ENCODE measurements at places on chromosomes 13 and 19.

DNA sequence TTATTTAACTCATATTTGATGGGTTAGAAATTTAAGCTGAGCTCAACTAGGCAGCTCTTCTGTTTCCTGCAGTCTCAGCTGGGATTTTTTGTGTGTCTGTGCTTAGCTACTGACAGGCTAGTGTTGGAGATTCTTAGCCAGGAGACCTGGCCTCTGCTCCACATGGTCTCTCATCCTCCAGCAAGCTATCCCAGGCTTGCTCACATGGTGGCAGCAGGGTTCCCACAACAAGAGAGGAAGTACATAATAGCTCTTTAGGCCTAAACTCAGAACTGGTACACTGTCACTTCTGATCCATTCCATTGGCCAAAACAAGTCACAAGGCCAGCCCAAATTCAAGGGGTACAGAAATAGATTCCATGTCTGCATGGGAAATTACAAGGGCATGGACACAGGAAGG lies 406.2 kb downstream of the SUCLA2 start:
- DNase-seq = no peak

- no peak for DNase-seq
Observed at GRCh38 chr13:114039471-114040141, 65.7 kb upstream of the C13orf46 start.

GRCh38 chr13:33743438-33744368 lies 74.2 kb upstream of the RFC3 start:
- no peak for DNase-seq

- no peak for DNase-seq
Observed at GRCh38 chr19:18710186-18710585, 26.7 kb downstream of the CRTC1 start.

DNA sequence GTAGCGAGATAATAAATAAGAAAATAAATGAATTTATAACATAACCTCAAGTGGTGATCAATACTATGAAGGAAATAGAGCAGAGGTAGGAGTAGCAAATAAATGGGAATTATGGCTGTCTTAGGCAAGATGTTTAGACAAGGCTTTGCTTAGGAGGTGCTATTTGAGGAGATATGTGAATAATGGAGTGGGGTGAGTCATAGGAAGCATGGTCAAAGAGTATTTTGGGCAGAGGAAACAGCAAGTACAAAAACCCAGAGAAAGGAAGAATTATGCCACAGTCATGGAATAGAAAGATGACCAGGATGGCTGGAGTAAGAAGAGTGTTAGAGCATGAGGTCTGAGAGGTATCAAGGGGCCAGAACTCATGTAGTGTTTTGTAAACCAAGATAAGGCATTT lies 33.6 kb upstream of the LPAR6 start:
- DNase-seq = no peak

DNA sequence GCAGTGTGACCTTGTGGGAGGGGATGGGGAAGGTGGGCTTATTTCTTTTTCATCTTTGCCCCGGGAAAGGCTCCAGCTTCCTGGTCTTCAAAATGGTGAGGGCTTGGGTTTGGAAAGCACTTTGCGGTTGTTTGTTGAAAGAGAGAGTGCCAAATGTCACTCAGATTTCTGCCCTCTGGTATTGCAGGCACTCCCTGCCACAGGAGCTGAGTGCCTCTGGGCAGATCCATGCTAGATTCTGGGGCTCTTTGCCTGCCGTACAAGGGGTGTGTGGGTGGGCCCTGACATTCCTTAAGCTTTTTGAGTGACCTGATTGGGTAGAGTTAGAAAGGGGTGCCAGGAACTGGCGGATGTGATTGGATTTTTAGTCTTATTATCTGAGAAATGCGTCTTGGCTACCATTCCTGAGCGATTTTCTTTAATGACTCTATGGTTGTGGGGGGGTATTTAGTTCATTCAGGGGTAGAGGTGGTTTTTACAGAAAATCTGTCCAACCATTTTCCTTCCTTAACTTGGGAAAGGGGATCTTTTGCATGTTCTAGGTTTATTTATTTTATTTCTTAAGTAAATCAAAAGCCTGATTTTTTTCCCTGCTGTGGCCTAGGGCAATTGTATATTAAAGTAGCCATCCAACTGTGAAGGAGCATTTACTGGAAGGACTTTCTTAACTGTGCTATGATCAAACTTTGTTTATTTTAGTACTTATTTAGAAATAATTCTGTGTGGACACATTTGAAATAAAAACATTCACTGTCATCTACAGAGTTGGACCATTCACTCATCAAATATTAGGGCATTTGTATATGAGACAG lies 3.2 kb downstream of the ARHGAP35 start:
- DNase-seq = no peak

DNA sequence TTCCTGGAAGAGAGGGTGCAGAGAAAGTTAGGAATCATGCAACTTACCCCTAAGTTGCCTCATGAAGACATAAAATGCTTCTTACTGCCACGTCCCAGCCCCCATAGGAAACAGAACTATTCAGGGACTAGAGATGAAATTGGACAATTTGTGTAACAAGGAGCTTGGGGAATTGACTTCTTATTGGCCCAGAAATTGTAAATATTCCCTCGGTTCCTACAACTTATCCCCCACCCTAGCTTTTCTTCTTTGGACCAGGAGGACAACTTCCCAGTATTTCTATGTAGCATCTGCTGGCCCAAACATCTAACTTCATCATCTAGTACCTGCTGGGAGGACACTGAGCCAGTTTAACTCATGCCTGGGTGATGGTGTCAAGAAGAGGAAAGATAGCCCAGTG lies at the start of gene OR1M1:
Gene OR1M1 (plus strand): TSS at position 301 of the 400 bp plus-strand sequence. CDS start 6,184 bp downstream, outside the sequence.
- DNase-seq = no peak

GRCh38 chr19:15296353-15296752 lies 36.0 kb downstream of the BRD4 start:
- no peak for DNase-seq

- DNase-seq = peak; percentile 36
Observed at GRCh38 chr19:50565984-50566903, 2.0 kb downstream of the LRRC4B start.

DNA sequence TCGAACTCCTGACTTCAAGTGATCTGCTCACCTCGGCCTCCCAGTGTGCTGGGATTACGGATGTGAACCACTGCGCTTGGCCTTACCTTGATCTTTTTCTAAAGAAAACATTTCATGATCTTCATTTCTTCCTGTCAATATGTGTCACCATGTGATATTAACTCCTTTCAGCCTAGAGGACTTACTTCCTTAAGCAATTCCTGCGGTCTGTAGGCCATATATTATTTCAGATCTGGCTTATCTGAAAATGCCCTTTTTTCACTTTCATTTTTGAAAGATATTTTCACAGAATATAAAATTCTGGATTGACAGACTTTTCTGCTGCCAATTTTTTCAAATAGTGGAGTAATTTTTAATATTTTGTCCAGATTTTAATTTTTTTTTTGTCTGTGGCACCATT lies 2.0 kb upstream of the GPR32 start:
- DNase-seq = no peak

DNA sequence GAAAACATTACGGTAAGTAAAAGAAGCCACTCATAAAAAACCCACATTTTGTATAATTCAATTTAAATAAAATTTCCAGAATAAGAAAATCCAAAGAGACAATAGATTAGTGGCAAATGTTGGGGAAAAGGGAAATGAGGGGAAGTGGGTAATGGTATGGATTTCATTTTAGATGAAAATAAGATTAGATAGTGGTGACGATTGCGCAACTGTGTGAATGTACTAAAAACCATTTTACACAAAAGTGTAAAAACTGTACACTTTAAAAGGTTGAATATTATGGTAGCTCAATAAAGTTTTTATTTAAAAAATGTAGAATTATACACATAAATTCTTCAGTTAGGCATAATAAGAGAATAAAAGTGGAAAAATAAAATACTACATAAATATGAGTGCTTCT lies 3.7 kb downstream of the MBD3L1 start:
- no peak for DNase-seq

GRCh38 chr13:25847145-25847544 lies 204.7 kb downstream of the SHISA2 start:
- DNase-seq = no peak

GRCh38 chr13:50200569-50200968 lies 185.3 kb downstream of the KCNRG start:
- DNase-seq = no peak

- no peak for DNase-seq
Observed at GRCh38 chr19:33388231-33388724, 14.8 kb downstream of the CEBPG start.

GRCh38 chr13:77492982-77493381 lies 42.5 kb upstream of the SCEL start:
- no peak for DNase-seq

DNA sequence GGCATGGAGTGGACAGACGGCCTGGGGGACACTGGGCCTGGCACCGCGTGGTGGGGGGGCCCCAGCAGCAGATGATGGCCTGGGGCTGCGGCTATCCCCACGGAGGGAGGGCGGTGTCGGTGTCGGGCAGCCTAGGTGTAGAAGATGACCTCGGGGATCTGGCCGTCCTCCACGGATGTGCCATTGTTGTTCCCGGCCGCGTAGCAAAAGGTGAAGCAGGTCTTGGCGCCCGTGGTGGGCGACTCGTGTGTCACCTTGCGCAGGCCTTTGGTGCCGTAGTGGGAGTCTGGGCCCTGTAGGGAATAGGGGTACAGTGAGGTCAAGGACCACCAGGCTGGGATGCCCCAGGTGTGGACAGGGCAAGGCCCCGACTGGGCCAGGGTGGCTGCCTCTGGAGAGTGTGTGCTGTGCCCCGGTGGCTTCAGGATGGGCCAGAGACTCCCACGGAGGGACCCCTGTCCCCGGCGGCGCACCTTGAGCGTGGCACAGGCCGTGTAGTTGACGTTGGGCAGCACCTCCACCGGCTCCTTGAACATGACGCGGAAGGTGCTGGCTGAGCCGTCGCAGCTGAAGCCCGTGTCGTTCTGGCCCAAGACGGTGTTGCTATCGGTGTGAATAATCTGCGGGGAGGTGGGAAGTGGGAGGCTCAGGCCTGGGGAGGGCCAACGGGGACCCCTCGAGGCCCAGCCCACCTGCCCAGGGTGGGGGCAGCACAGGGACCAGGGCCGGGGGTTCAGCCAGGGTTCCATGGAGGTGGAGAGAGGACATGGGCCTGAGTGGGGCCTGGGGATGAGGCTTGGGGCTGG lies 29.0 kb downstream of the BTBD2 start:
- DNase-seq = no peak

DNA sequence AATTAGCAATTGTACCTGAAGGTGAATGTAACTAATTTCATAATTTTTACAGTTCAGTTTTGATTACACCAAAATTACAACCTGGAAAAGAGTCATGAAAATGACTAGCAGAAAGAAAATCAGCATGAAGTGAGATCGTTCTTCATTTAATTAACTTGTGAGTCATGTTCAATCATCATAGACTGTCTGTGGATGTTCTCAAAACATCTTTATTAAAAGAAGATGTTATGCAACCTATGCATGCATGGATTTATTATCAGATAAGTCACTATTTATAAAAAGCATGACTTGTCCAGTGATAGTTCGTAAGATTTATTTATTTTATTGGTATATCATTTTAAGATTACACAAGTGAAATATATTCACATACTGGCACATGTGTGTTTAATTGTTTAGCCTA lies 245.9 kb downstream of the ITGBL1 start:
- no peak for DNase-seq

- DNase-seq = no peak
Observed at GRCh38 chr13:86920961-86921360, 750.2 kb upstream of the SLITRK5 start.

GRCh38 chr13:111968336-111969010 lies 98.5 kb upstream of the SOX1 start:
- DNase-seq = no peak

DNA sequence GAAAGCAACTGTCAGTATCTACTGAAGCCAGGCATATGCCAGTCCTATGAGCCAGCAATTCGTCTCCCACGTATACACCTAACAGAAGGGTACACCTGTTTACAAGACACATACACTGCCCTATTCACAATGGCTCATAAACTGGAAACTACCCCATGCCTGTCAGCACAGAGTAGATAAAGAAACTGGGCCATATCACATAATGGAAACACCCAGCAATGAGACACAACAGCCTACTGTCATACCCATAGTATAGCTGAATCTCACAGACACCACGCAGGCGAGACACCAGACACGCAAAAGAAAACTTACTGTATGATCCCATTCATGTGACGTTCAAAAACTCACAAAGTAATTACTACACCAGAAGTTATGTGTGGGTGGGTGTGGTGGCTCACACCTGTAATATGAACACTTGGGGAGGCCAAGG lies 15.7 kb downstream of the NOSIP start:
- no peak for DNase-seq

- DNase-seq = no peak
Observed at GRCh38 chr19:19817357-19817756, 4.2 kb downstream of the ZNF506 start.

DNA sequence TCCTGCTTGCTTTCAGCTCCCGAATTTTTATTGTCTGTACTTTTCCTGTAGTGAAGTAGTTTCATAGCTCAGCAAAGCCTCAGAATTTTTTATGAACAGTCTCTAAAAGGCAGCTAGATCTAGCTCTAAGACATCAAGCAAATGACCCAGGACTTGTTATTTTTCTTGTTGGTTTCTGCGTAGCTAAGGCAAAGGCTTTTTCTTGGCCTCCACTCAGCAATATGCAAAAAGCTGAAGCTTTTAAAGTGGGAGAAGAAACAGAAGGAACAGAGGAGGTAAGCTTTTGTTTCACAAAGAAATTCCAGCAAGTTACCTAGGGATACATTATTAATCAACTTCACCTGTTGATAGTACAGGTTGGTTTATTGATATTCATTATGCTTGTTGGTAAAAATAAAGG lies 235.9 kb downstream of the PCDH20 start:
- DNase-seq = no peak

- peak; percentile 59 for DNase-seq
Observed at GRCh38 chr13:40664350-40665125, 1.9 kb downstream of the FOXO1 start.

DNA sequence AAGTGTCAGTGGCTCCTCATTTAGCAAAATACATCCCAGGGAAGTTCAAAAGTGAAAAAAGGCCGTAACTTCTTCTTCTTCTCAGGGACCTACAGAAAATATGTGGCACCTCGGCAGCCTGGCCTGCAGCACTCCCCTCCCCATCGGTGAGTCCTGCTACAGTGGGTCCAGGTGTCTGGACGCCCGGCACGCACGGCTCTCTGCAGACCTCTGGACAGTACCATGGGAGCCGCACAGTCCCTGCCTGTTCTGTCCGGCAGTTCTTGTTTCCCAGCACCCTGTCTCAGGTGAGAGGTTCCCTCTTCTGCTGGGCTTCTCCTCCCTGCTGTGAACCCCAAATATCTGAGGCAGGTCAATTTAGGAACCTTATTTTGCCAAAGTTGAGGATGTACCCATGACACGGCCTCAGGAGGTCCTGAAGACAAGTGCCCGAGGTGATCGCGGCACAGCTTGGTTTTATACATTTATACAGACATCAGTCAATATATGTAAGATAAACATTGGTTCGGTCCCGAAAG lies 36.8 kb upstream of the ALOX5AP start:
- DNase-seq = no peak

DNA sequence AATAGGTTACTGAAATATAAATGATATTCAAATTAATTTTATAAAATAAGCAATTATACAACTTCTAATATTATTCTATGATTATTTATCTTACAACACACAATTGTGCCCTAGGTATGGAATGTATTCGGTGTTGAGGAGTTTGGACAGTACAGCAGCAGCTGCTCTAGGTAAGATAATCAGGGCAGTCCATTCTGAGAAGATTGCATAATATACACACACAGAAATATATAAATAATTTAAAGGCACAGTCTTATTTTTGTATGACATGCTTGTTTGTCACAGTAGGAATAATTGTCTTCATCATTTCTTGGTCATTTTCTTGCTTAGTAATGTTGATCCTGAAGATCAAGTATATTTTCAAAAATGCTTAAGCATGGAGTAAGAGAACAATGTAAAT lies 849.4 kb upstream of the MIR17HG start:
- no peak for DNase-seq
